NCI-H1930 (cell line): ENCODE measurements at places on chromosomes 3 and 15.

DNA sequence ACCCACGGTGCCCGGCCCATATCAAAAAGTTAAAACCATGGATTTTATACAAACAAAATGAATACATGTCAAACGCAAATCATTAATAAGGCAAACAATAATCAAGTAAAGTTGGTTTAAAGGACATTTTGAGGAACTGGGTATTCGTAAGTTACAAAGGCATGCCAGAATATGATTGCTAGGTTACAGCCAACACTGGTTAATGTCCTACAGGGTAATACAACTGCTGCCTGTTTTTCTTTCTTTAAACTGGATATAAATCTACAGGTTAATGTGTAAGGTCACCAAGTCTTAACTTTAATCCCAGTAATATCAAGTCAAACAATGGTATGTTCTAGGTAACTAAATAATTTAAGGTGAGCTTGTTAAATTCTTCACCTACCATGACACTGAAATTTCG is 166.1 kb downstream of the PTPRG start:
- DNase-seq = no peak

- DNase-seq = no peak
Measured at GRCh38 chr15:77784361-77785292, 151.9 kb upstream of the LINGO1 start.

DNA sequence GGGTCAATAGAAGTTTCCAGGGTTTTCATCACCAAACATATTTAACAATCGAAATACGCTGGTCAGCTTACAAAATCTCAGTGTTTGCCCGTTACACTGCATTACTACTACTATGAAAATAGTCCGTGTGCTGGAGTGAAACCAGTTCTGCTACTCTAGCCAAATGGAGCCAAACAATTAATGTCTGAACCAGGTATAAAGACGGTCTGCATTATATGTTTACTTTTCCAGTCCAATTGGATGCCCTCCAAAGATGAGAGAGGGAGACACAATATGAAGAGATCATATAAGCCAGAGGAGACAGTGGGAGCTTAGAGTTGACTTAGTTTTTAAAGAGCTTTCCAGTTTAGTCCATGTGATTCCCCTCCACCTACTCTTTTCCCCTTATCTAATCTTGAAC is 6.3 kb upstream of the DUT start:
- no peak for DNase-seq

- no peak for DNase-seq
Measured at GRCh38 chr15:79017953-79018352, 72.6 kb downstream of the RASGRF1 start.

DNA sequence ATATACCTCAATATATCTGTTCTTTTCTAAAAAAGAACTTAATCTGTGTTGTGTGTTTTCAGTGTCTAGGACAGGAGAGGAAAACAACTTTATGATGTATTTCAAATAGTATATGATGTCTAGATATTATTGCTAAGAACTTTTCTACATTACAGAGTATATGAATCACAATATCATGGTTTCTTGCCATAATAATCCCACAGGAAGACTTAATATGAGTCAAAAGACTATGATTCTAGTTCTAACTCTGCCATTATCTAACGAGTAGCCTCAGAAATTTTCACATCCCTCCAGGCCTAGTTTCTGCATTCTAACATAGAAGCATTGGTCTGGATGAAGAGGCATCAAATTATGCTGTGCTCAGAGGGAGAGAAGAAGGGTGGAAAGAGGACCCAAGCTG is 107.7 kb upstream of the SPRED1 start:
- no peak for DNase-seq

DNA sequence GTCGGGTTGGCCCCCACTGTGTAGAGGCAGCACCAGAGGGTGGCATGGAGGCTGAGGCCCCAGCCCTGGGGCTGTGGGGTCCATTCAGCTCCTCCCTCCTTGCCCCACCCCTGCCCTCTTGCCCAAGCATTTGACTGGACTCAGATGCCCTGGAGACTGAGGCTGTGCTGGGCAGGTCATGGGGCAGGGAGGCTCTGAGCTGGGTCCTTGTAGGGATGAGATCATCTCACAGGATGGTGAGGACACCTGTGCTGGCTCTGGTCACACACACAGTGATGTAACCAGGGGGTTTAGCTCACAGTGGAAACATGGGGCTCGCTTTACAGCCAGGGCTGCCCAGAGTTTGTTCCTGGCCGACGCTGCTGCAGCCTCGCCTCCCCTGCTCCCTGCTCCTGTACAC is 17.8 kb downstream of the ALPK3 start:
- DNase-seq = no peak

DNA sequence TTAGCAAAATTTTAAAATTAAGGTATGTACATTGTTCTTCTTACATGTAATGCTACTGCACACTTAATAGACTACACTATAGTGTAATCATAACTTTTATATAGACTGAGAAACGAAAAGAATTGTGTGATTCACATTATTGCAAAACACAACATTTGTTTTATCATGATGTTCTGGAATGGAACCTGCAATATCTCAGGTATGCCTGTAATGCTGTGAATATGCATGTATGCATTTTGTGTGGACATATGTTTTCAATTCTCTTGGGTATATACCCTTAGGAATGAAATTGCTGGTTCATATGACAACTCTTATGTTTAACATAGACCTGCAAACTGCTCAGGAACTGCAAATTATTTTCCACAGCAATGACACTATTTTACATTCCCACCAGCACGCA is 38.6 kb upstream of the TJP1 start:
- DNase-seq = no peak

DNA sequence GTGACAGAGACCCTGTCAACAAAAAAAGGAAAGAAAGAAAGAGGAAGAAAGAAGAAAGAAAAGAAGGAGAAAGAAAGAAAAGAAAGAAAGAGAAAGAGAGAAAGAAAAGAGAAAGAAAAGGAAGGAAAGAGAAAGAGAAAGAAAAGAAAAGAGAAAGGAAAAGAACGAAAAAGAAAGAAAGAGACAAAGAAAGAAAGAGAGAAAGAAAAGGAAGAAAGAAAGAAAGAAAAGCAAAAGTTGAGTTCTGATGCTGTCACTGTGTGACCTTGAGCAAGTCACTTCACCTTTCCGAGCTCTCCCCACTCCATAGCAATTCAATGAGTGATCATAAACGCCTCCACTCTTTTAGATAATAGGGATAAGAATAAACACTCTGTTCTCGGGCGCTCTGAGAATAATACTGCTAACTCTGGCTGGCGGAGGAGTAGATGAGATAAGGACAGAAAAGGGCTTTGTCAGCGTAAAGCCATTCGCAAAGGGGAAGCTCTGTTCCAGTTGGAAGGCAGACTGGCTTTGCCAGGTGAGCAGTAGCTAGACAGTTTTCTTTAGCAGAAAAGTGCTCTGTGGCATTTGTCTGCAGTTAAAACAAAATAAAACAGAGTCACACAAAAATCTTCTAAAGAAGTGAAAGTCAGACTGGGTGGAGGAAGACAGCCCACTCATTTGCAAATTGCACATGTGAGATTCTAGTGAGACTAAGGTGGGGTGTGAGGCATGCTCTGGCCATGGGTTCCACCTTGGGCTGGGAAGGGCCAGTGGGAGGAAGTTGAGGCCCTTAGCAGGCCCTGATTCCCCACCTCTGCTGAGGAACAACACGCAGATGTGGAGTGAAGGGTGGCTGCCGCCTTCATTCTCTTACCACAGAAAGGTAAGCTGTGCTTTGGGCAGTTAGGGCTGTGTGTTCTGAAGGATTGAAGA is 9.6 kb upstream of the FLNB start:
- DNase-seq = no peak

DNA sequence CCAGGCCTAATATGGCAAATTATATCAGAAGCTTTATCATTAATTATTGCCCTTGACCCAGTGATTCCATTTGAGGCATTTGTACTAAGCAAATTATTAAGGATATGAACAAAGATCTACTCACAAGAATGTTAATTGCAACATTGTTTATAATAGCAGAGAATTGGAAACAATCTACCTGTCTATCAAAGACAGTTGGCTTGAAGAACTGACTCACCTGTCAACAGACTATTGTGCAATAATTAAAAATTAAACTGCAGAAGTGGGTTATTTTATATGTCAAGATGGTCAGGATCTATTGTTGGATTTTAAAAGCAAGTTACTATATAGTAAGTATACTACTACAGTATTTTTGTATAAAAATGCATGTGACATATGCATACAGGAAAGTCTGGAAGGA is 6.7 kb upstream of the FETUB start:
- no peak for DNase-seq

DNA sequence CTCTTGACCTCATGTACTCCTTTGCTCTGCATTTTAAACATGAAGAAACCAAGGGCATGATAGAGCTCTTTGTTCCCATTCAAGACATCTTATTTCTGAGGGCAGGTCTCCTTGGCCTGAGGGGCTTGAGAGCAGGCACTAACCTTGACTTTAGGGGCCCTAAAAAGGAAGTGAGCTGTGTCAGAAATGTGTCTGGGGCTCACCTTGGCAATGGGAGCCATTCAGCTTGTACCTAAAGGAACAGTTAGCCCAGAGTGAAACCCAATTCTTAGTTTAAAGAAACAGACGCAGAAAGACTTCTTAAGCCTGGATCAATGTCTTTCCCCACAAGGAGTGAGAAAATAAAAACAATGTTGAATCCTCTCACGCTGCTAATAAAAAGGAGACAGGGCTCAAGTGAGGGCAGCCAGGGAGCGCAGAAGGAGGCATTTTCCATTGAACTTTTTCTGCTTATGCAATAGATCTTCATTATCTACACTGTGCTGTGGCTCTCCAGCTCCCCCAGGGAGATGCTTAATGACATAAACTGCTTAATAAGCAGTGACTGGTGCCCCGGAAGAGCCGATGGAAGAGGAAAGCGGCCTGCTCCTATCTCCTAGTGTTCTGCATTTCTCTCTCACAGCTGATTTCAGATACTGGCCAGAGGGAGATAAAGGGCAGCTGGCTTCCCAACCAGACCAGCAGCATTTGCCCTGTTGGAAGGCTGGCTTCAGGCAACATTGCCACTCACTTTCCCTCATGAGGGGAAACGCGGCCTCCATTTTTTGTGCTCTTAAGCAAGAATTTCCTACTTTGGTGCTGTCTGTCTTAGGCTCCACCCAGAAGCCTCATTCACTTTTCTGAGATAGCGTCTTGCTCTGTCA is 152.0 kb downstream of the OPA1 start:
- DNase-seq = peak; percentile 57

- DNase-seq = no peak
Measured at GRCh38 chr3:12394569-12395271, 89.6 kb upstream of the TSEN2 start.

DNA sequence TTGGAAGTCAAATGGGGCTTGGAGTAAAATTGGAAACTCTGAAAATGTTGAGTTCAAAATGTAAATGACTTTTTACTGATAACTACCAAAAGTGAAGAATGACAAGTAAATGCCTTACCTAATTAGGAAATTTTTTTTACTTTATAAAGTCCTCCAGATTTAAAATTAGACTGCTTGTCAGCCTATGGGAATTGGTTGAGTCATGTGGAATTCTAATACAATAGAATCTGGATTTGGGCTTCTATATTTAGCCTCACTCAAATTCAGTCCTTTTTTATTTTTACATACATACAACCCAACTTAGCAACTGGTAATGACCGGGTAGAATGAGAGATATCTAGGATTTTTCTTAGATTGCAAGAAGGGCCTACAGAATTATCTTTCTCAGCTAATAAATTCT is 158.9 kb upstream of the CADPS start:
- no peak for DNase-seq

DNA sequence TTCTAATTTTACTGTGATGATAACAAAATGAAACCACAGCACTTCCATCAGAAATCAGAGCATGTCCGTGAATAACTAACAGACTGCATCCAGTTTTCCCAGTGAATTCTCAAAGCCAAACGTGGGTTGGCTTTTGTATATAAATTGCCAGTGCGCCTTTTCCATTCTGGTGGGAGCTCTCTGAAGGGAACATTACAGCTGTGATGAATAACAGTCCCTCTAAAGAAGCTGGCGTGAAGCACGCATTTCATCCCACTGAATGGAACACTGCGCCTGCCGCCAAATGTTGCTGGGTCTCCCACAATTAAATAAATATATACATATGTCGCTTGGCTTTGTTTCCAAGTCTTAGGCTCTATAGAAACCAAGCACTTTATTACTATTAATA is 113.0 kb upstream of the PFN2 start:
- DNase-seq = no peak

GRCh38 chr3:57234613-57235575 is 7.4 kb downstream of the APPL1 start:
- no peak for DNase-seq

GRCh38 chr15:68431792-68432401 is at the start of gene ITGA11:
Gene ITGA11, minus strand, starts transcription at chr15:68432163. Its CDS starts 97 bp downstream, at chr15:68432066.
- peak; percentile 2 for DNase-seq

- DNase-seq = no peak
Measured at GRCh38 chr3:59831394-59831793, 781.6 kb upstream of the CFAP20DC start.
